Cardiac muscle cell (in vitro differentiated cells and primary cell): ENCODE measurements at places on chromosomes 7 and 10. TPM values are rescaled to one million over a fixed set of nuclear protein-coding genes. Genes with fewer than 3 reads are reported as not detected.

DNA sequence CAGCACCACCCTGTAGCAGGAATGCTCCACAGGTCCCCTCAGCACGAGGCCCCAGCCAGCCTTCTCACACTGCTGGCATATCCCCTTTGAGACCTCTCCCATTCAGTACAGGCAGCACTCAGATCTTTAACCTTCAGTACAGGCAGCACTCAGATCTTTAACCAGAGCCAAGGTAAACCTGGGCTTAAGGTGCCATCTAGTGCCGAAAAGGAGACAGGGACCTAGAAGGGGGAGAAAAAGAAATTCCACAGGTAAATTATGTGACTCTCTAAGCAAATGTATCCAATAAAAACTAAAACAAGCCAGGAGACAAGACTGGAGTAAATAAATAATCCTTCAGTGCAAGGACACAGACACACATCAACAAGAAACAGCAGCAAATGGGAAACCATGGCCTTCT is 358.6 kb downstream of the PTPRN2 start:
- DNase-seq: no peak

CDK14 gene
- 20.6 and 22.5 TPM in 2 replicates for total RNA-seq

FAM241B gene
- 8.5 and 13.7 TPM in 2 replicates for total RNA-seq

GARIN1A gene
- total RNA-seq: 0.35 and 0.45 TPM in 2 replicates

DNA sequence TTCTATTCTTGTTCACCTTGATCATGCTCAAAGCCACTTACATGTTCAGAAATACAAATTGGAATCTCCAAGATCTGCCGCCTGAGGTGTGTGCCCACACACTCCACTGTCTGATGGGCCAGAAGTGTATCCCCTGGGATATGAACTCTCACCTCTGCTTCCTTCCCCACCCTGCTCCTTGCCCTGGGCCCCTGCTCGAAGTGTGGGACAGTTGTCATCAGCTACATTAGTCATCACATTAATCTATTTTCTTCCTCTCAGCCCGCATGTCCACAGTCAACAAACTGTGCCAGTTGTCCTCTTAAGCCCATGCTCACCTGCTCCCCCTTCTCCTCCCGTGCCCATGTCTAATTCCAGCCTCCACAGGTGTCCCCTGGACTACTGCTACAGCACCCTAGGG is 154.7 kb downstream of the PTPN20 start:
- no peak for DNase-seq

FAM25G gene
- not detected in 2 replicates for total RNA-seq

ABCB1 gene
- total RNA-seq: not detected in 2 replicates

DNA sequence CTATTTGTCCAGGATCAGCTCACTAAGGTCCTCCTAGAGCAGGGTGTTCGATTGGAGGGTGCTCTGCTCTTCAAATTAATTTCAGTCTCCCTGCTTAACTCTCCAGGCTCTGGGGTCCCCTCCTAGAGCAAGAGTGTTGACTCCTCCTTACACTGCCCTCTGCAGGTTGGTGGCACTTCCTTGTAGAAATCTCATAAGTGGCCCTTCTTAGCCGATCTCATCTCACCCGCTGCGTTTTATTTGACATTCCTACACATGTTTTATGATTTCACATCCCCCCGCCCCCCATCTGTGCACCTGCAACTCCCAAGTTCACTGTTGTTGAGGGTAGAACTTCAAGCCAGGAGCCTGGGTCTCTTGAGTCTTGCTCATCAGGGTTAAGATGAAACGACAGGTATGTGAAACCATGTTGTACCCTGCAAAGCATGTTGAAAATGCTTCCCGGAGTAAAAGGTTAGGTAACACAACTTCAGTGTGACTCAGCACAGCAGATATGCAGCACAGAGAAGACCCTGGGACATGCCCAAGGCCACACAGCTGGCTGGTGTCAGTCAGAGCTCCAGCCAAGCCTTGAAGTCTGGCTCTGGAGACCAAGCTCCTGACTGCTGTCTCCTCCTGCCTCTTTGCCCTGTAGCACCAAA is 171.2 kb downstream of the PRKAG2 start:
- DNase-seq: peak; percentile 70

- no peak for DNase-seq
Measured at GRCh38 chr10:70592746-70593512, 9.6 kb downstream of the PRF1 start.

- DNase-seq: peak; percentile 22
Measured at GRCh38 chr10:74814797-74815196, 11.6 kb upstream of the KAT6B start.

ARHGEF5 gene
- 0.95 and 1.3 TPM in 2 replicates for total RNA-seq

GRCh38 chr7:85025312-85025756 is 161.5 kb downstream of the SEMA3D start:
- DNase-seq: no peak

DNA sequence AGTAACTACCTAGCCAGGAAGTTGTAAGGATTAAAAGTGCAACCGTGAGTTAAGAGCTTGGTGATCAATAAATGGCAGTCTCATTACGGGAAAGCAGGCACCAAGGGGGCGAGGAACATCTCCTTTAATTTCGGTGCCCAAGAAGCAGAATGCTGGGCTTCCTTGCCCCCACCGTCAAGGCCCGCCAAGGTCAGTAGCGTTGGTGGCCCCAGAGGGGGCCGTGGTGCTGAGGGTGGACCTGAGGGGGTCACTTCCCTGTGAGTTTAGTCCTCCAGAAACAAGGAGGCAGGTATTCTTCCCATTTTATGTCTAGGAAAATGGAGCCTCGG is 408 bp upstream of the MINDY4 start:
- DNase-seq: no peak

ZFAND2A gene
- 6.0 and 12.2 TPM in 2 replicates for total RNA-seq

DNA sequence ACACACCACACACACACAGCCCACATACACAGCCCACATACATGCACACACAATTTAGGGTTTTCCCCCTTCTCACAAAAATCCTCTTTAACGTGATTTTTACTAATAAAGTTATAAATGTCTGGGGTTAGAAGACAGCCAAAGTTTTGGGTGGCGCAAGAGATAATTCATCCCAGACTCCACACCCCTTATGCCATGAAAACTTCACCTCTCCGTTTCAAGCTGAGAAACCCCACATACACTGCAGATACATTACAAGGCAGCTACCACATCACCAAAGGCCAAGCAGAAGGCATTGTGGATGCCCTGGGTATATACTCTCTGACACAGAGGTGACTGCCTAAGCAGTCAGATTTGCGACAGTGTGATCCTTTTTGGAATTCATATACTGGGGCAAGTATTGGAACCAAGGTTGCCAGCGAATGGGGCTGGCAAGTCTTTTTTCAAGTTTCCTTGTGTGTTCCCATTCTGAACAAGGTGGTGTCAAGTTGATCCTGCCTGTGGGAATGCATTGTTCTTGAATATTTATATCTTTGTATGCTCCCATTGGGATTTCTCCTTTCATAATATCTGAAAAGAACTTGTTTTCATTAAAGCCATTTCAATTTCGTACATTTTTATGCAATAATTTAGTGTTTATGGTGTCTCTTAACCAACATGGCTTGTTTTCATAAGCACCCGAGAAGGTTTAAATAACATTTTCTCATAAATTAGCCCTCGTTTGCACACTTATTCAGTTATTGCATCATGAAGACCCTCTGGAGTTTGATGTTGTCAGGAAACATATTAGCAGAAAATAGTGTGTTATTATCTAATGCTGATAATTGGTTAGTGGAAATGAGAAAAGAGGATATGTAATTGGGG is 130.2 kb downstream of the TCF7L2 start:
- DNase-seq: no peak

RET gene
- 0.07 and 0.09 TPM in 2 replicates for total RNA-seq

GRCh38 chr7:132635127-132635526 is 58.9 kb upstream of the PLXNA4 start:
- DNase-seq: no peak
